BE2C (cell line): ENCODE measurements at places on chromosomes 16 and 17.

- DNase-seq, result no peak
Observed at GRCh38 chr17:29155966-29156338, 24.2 kb downstream of the MYO18A start.

- DNase-seq, result no peak
Observed at GRCh38 chr17:14923981-14924380, 341.1 kb downstream of the PMP22 start.

GRCh38 chr16:87464691-87465300 is 28.0 kb downstream of the ZCCHC14 start:
- peak; percentile 47 for DNase-seq

DNA sequence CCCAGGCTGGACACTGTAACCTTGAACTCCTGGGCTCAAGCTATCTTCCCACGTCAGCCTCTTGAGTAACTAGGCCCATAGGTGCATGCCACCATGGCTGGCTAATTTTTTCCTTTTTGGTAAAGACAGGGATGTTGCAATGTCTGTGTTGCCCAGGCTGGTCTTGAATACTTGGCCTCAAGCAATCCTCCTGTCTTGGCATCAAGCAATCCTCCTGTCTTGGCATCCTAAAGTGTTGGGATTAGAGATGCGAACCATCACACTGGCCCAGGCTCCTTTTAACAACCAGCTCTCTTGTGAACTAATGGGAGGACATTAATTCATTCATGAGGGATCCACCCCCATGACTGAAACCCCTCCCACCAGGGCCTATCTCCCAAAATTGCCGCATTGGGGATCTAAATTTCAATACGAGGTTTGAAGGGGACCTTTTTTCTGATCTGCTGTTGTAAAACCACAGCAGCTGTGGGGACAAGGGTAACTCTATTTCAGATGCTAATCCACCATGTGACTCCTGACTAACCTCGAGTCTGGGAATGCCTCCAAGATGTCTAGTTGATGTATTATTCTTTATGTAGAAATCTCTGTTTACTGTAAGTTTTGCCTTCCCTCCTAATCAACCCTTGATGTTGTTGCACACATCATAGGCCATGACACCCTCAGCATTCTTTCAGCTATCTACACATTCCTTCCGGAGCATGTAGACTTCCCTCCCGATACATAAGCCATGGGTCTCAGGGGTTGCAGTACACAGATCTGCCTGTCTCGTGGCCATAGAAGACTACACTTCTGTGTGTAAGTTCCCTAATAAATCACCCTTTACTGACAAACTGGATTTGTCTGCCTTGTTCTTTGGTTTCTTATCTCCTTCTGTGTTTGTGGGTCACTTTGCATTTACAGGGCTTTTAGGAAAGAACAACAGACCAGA is 37.6 kb downstream of the RNF112 start:
- DNase-seq, result no peak

DNA sequence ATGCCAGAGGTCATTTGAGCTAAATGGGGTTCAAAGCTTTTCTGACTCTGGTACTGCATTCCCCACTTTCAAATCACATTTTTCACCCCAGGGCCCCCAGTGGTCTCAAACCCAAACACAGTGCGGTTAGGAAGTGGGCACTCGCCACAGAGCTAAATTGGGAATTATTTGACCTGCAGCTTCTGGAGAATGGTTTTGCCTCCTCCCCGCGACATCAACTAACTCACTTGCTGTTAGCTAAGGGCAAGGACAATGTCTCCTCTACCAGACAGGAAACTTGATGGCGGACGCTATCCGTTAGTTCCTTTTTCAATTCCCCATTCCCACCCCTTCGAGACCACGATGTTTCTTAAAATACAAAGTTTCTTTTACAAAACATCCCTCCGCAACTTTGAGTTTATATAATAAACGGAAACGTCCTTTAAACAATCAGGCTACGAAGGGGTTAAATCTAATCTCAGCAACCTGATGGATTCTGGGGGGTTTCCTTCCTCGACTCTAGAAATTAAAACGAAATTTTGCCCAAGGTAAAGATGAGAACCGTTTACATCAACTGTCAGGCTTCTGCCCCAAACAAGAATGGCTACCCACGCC is 500 bp upstream of the KAT7 start:
- DNase-seq, result no peak

DNA sequence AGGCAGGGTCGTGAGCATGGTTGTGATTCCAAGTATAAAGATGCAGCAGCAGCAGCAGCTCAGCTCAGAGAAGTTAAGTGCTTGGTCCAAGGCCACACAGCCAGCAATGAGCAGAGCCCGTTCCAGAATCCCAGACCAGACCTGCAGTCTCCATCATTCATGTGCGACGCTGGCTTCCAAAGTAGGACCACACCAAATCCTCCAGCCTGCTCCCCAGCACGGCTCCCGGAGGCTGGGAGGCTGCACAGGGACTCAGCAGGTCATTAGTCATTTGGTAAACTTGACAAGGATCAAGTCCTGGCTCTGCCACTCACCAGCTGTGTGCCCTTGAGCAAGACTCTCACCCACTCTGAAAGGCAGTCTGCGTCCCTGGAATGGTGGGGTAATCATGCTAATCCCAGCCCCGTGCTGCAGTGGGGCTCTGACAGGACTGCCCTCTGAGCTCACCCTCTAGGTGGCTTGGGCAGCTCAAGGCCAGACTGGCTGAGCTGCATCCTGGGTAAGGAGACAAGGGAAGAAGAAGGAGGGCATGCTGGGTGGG is 95.1 kb upstream of the TMEM132E start:
- DNase-seq, result no peak
